Smooth muscle cell of the pulmonary artery (primary cell): ENCODE measurements at places on chromosomes 12 and 14. TPM values are rescaled to one million over a fixed set of nuclear protein-coding genes. Genes with fewer than 3 reads are reported as not detected.

The MYF6 gene
- total RNA-seq: not detected in 2 replicates

The SLC6A12 gene
- not detected in 2 replicates for total RNA-seq

The NEUROD4 gene
- not detected in 2 replicates for total RNA-seq

The RASSF9 gene
- 1.5 and 3.9 TPM in 2 replicates for total RNA-seq

The CLEC6A gene
- total RNA-seq: not detected in 2 replicates

The APEX1 gene
- total RNA-seq: 38.8 and 55.3 TPM in 2 replicates

The B4GALNT1 gene
- 6.4 and 14.5 TPM in 2 replicates for total RNA-seq

The B3GNT4 gene
- 0.52 and 0.59 TPM in 2 replicates for total RNA-seq

The GZMB gene
- total RNA-seq: not detected in 2 replicates

The TMTC1 gene
- 43.8 and 93.0 TPM in 2 replicates for total RNA-seq

The AQP6 gene
- 0.10 and 0.20 TPM in 2 replicates for total RNA-seq

The FICD gene
- 12.1 and 18.1 TPM in 2 replicates for total RNA-seq

The RD3L gene
- not detected in 2 replicates for total RNA-seq

The SRGAP1 gene
- 17.6 and 18.4 TPM in 2 replicates for total RNA-seq

The TPH2 gene
- not detected in 2 replicates for total RNA-seq

The C12orf54 gene
- not detected in 2 replicates for total RNA-seq

The TRPV4 gene
- 1.3 and 1.4 TPM in 2 replicates for total RNA-seq

The ANG gene
- total RNA-seq: 6.8 and 8.1 TPM in 2 replicates

The ISCA2 gene
- total RNA-seq: 7.3 and 10.0 TPM in 2 replicates

The DNAI7 gene
- total RNA-seq: 0.20 and 0.53 TPM in 2 replicates

The SIX6 gene
- not detected in 2 replicates for total RNA-seq

The INHBE gene
- total RNA-seq: 2.0 and 2.1 TPM in 2 replicates

The DLK1 gene
- not detected in 2 replicates for total RNA-seq

The AMDHD1 gene
- total RNA-seq: 0.07 and 0.13 TPM in 2 replicates

The AEBP2 gene
- 31.7 and 33.2 TPM in 2 replicates for total RNA-seq

The TAS2R13 gene
- total RNA-seq: 1.8 and 2.4 TPM in 2 replicates

The SERPINA5 gene
- total RNA-seq: 0.03 and 0.33 TPM in 2 replicates

The CCDC177 gene
- total RNA-seq: not detected in 2 replicates

The NID2 gene
- 183 and 734 TPM in 2 replicates for total RNA-seq

The KRT4 gene
- not detected in 2 replicates for total RNA-seq

The PCED1B gene
- 0.46 and 1.4 TPM in 2 replicates for total RNA-seq

The RDH12 gene
- not detected in 2 replicates for total RNA-seq

The MSRB3 gene
- 91.8 and 103 TPM in 2 replicates for total RNA-seq

The ANO4 gene
- total RNA-seq: 0.26 and 1.2 TPM in 2 replicates

The PROX2 gene
- not detected in 2 replicates for total RNA-seq

The PPP1R1A gene
- not detected in 2 replicates for total RNA-seq

The CISTR gene
- not detected in 2 replicates for total RNA-seq

The PXN gene
- 27.4 and 38.6 TPM in 2 replicates for total RNA-seq

The SSTR1 gene
- 6.2 and 14.5 TPM in 2 replicates for total RNA-seq

The C12orf60 gene
- total RNA-seq: 0.59 and 0.72 TPM in 2 replicates

The CYP46A1 gene
- total RNA-seq: 0.33 and 0.43 TPM in 2 replicates

The MYO1H gene
- total RNA-seq: not detected in 2 replicates

The KCNJ8 gene
- total RNA-seq: 9.1 and 16.6 TPM in 2 replicates

The GPR135 gene
- total RNA-seq: 4.9 and 5.0 TPM in 2 replicates

The TCP11L2 gene
- 28.8 and 41.2 TPM in 2 replicates for total RNA-seq

The SMCO2 gene
- 0.40 TPM in 1 of 2 replicates, not detected in the other for total RNA-seq

The C12orf42 gene
- total RNA-seq: not detected in 2 replicates
